Smooth muscle cell of the brain vasculature (primary cell): ENCODE measurements at places on chromosomes 7 and 10.
A peak's percentile ranks its signal among the peaks of the same experiment; 100 is the strongest.

- no peak for DNase-seq
These were observed 29.5 kb downstream of the CHCHD3 start for GRCh38 chr7:133052401-133052756.

- no peak for DNase-seq
These were observed 16.9 kb downstream of the ZNF800 start for GRCh38 chr7:127375631-127376030.

- DNase-seq = no peak
These were observed 43.7 kb upstream of the SLIT1 start for GRCh38 chr10:97229322-97230015.

DNA sequence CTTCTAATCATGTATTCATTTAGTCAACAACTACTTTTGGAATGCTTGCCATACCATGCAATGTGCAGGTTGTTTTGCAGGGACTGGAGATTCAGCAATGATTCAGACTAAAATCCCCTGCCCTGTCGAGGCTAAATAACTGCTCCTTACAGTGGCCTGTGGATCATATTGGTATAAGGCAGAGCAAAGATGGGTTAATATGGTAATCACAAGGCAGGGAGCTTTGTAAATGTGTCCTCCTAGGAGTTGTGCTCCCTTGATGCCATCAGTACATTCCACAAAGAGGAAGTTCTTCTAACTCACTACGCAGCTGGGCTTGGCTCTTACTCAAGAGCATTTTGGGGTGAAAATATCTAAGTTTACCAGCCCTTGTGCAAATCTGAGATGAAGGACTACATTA is 614 bp upstream of the IFIT2 start:
- no peak for DNase-seq

DNA sequence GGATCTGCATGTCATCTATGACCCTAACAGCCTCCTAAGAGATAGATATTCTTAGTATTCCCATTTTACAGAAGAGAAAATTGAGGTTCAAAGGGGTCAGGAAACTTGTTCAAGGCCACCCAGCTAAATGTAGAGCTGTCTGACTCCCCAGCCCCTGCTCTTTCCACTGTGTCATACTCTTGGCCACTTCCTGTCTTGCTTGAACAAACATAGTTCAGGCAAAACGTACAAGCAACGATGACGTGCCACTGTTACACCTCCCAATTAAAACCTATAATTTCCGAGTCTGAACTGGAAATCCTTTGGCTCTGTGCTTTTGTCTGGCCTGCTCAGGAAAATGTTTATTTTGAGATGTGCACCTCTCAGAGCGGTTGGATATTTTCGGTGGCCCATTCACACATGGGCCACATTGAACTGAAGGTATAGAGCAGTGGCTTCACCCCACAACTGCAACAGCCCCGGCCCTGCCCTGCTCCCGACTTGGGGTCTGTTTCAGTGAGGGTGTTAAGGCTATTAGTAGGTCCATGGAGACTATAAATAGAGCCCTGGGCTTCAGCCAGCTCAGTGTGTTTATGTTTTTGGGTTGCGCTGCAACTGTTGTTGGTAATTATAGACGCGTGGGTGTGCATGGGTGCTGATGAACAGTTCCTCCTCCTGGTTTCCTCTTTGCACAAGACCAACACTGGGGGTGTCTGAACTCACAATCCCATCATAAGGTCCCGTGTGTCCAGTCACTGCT is 172.3 kb upstream of the ADO start:
- DNase-seq = no peak

DNA sequence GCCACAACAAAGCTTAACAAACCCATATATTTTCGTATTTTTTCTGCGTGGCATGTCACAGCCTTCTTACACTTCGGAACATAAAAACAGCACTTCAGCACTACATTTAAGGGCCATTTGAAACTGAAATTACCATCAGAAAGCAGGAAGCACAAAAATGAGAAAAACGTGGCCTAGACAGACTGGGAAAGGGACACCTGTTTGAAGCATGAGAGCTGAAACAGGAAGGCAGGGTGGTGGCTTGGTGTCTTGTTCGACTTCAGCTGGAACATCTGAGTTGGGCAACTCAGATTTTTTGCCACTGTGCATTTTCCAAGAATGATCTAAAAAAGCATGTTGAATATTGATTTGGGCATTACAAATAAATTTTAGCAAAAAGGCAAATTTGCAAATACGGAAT is 243.2 kb downstream of the ELMO1 start:
- DNase-seq = no peak

- no peak for DNase-seq
These were observed 44.8 kb upstream of the GRID1 start for GRCh38 chr10:86411281-86411841.

- DNase-seq = peak; percentile 32
These were observed 55.3 kb downstream of the NCAPG2 start for GRCh38 chr7:158649279-158649678.

- DNase-seq = no peak
These were observed 132.9 kb downstream of the MBL2 start for GRCh38 chr10:52639652-52640051.

GRCh38 chr7:149854611-149855360 is 16.6 kb downstream of the ZNF862 start:
- no peak for DNase-seq

DNA sequence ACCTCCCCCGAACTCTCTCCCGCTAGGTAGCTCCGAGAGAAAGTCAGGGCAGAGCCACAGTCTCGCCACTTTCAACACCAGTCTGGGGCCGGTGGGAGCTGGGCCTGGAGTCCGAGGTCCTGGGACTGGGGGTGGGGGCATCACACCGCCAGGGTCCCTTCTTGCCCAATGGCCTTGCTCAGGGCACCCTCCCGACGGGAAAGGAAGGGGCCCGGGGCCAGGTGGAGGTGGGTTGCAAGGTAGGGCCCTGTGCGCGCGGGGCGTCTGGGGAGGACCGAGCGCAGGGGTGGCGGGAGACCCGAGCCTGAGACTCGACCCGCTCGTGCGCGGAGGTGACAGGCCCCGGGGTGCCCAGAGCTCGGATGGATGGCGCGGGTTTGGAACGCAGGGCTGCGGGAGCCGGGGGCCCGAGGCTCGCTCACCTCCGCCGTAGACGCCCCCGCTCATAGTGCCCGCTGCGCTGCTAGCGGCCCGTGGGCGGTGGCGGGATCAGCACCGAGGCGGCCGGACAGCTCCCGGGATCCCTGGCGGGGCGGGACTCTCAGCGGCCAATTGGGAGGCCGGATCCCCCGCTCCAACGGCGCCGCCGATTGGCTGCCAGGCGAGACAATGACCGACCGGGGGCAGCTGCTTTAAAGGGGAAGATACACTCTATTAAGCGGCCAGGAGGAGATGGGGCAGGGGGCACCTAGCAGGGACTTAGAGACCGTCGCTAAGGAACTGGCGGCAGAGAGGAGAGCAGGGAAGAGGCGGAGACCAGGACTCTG is at the start of gene ACTL6B:
Gene ACTL6B, minus strand, starts transcription at position 541 of the 767 bp plus-strand sequence. Its CDS starts 94 bp downstream, at position 447.
- DNase-seq = no peak

- DNase-seq = no peak
These were observed 13.5 kb downstream of the KCNH2 start for GRCh38 chr7:150964593-150965111.

DNA sequence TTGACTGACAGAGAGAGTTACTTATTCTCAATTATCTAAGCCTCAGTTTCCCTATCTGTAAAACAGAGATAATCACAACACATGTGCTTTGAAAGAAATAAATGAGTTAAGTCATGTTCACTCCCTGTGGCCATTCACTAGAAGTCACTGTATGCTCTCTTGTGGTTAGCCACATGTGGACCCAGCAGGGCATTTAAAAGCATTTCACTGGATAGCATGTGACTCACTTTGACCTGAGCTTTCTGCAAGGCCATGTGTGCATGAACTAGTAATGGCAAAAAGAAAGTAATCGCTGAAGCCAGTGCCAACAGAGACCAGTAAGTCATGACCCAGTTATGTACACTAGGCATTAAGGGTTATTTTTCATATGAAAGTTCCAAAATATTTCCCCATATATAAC is 557.0 kb upstream of the IGFBP3 start:
- peak; percentile 40 for DNase-seq

- DNase-seq = no peak
These were observed 138.3 kb downstream of the BMPER start for GRCh38 chr7:34043461-34044305.

DNA sequence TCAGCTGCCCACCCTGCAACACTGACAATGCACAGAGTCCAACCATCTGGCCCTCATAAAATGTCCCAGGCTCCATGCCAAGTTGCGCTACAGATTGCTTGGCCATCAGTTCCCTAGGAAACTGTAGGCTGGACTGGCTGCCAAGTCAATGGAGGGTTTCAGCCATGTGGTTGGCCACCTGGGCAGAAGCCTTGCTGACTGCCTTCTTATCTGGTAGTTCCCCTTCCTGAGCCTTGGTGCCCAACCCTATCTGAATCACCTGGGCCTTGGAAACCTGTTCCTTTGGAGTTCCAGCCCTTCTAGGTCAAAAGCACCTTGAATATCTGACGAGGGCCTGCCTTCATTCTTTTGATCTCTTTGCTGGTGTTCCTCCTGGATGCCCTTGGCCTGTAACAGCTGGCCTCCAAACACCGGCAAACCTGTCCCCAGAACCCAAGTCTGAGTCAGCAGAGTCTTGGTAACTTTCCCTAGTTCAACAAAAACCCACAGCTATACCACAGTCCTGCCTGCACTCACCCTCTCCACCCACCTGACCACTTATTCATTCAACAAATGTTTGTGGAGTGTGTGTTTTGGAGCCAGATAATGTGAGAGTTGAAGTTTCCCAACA is 37.4 kb upstream of the KDM7A start:
- DNase-seq = no peak

DNA sequence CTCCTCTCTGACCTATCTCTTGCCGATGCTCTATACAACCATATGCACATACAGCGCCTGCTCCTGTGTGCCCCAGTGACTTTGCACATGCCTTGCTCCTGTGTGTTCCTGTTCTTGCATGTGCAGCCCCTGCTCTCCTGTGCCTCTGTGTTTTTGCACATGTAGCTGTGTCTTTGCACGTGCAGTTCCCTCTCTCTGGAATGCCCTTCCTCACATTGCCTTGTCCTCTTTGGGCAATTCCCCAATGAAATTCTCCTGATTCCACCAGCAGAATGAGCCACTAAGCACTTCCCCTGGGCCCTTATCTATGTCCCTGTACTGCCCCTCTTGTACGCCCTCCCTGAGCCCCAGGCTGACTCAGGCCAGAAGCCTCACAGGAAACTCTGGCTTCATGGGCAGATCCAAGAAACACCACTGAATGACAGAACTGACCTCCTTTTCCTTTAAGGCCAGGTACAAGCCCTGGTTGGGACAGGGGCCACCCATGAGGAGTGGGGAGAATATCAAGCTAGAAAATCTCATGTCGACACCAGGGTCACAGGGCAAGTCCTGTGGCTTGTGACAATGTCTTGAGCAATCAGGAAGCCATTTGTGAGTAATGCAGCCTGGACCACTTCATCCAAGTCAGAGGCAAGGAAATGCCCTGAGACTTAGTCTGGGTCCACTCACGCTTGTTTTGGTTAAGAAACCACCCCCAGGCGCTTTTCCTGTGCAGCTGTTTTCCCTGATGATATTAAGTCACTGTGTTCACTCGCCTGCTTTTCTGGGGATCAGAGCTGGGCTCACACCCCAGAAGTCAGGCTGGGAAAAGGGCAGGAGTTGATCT is 1.9 kb upstream of the ARHGAP22 start:
- DNase-seq = peak; percentile 51

GRCh38 chr7:30027065-30027456 is 559 bp upstream of the FKBP14 start:
- no peak for DNase-seq

DNA sequence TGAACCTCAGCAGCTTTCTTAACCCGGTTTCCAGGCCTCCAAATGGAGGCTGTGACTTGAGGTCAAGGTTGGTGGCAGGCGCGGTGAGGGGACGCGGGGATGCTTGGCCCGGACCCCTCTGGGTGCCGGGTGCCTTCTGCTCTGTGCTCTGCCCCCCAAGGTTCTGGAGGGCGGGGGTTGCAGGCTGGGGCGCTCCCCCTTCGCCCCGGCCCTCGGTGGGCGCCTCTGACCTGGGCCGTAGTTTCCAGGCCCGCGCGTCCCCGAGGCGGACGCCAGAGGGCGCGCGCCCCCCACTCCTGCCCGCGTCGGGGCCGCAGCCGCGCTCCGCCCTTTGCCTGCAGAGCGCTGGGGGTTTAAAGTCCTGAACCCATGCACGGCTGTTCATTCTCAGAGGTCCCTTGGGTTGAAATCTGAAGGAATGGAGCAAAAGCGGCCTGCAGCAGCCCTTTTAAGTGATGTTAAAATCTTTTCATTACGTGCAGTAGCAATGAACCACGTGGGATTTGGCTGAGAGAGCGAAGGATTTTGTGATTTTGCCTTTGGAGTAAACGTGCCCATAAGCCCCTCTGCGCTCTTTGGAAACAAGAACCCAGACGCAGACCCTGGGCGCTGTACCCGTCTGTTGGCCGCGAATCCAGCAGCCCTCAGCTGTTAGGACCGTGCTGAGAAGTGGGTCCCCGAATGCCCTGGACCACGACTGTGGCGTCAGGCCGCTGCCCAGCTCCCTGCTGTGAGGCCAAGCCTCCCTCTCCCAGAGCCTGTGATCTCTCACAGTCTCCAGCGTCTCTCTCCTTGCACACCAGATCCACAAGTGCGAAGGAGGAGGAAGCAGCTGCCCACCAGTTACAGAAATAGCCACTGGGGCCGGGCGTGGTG is 135.0 kb downstream of the ACTR3B start:
- DNase-seq = no peak

- no peak for DNase-seq
These were observed 144.3 kb upstream of the INHBA start for GRCh38 chr7:41847151-41847550.

GRCh38 chr7:82128546-82128945 is 315.0 kb downstream of the CACNA2D1 start:
- DNase-seq = no peak

DNA sequence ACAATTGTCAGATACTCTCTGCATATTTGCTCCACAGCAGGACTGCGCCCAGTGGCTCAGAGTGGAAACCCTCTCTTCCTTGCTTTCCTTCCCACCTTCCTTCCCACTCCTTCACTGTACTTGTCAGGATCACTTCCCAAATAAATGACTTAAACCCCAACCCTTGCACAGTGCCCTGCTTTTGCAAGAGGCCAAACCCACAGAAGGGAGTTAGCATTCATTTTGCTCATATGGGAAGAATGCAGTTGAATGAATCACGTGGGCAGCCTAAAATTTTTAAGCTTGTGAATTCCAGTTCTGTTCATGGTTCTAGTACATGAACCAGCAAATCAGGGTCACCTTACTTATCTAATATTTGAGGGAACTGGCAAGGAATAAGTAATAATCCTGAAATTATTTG is 47.7 kb upstream of the SFMBT2 start:
- DNase-seq = no peak

- DNase-seq = no peak
These were observed 117.8 kb downstream of the COL28A1 start for GRCh38 chr7:7417851-7418250.

GRCh38 chr10:131775433-131775832 is 125.4 kb upstream of the PPP2R2D start:
- DNase-seq = no peak

GRCh38 chr7:157799076-157799685 is 462.4 kb downstream of the DNAJB6 start:
- DNase-seq = no peak

- DNase-seq = no peak
These were observed 56.6 kb downstream of the TMEM209 start for GRCh38 chr7:130148561-130148960.

DNA sequence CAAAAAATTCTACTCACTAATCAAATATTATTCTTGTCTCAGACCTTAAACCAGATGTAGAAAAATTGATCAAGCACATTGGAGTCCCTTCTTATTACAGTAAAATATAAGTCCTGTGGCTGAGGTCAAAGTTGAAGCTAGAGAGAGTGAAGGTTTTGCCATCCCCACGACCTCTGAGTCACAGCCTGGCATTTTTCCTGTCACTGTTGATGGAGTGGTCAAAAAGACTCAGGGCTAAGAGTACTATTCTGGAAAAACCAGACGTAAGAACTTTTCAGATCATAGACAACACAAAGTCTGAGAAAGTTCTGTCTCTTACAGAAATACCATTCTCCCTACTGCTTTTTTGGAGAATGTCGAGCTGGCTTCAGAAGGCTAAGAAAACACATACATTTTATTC is 323.7 kb upstream of the ANKRD30A start:
- DNase-seq = no peak
